ENCODE measurements at places on chromosomes 2 and 18.

GRCh38 chr18:58156516-58156915 lies 112.5 kb downstream of the NEDD4L start:
- no peak for DNase-seq

DNA sequence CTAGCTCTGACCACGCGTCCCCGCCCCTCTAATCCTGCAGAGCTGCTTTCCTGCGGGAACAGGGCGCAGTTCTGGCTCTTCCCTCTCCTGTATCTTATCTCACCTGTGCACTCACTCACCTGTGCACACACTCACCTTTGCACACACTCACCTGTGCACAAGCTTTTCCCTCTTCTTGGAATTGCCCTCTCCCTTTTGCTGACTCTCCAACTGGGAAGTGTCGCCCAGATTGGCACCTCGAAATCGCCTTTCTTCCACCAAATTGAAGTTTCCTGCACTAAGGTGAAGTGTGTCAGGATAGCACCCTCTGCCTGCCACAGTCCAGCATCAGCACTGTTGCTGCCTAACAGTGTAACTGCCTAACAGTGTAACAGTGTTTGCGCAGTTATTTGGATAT lies 566 bp upstream of the CMPK2 start:
- no peak for DNase-seq

DNA sequence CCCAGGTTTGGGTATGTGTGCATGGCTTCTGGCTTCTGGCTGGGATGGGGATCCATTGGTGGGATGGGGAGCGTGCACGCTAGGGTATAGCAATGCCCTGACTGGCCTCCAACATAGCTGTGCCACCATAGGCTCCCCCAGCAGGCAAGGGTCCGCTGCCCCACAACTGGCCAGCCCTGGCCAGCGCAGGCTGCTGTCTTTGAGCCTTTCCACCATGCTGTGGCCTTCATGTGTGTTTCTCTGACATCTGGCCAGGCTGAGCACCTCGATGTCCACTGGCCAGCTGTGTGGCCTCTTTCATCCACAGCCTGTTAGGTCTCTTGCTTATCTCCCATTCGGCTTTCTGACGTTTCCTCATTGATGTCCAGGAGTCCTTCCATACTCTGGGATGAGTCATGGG lies 231.3 kb downstream of the NDUFA10 start:
- no peak for DNase-seq

DNA sequence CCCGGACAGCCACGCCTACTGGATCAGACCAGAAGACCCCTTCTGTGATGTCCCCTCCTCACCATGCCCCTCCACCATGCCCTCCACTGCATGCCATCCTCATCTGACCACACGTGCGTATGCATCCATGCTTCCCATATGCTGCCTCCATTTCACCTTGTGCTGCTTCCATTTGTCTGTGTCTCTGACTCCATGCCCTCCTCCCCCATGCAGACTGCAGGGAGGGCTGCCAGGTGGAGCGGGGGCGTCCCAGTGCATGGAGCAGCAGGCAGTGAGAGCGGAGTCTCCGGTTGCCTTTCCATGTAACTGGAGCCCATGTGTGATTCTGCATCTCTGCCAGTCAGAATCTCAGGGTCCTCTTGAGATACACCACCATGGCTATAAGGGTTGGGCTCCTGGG lies 52.6 kb downstream of the COA5 start:
- no peak for DNase-seq

GRCh38 chr18:42080340-42080739 lies 125.3 kb downstream of the PIK3C3 start:
- no peak for DNase-seq

DNA sequence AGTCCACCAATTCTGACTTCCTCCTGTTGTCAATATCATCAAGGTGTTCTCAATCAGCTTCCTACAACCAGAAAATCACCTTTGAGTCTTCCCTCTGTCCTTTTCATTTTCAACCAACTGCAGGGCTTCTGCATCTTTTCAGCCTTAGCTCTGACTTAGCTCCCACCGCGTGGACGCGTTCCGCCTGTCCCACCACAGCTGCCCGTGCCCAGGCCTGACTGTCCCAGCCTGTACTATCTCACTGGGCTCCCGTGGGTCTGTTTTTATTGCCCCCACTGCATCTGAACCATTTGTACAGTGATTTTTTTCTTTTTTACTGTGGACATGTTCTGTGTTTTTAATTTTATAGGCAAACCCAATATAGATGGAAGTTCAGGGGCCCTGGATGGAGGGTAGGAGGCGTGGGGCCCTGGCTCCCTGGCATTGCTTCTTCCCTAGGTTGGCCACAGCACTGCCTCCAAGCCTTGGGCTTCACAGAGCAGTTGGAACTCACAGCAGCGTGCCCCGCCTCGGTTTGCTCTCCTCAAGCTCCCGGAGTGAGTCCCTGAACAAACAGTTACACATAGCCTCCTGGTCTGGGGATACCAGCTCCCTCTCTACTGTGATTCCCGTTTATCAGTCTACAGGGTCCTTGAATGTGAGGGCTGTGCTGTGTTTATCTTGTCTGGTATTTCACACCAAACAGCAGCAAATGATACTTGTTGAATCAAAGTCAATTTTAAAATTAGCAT lies 280.6 kb upstream of the PXDN start:
- DNase-seq: no peak

GRCh38 chr18:50606609-50607008 lies 46.7 kb downstream of the MAPK4 start:
- no peak for DNase-seq

GRCh38 chr2:2291500-2292260 lies 39.4 kb downstream of the MYT1L start:
- no peak for DNase-seq

GRCh38 chr18:25895518-25895917 lies 194.9 kb downstream of the SS18 start:
- no peak for DNase-seq

Measured in stimulated activated CD8-positive, alpha-beta memory T cell treated with anti-CD3 and anti-CD28 coated beads, Interleukin-4, amount 100 ng/mL, for 1 hour (primary cell).